HuH-7 (cell line): ENCODE measurements at places on chromosomes 12 and 14.

- no peak for DNase-seq
Observed at GRCh38 chr12:95674163-95674562, 116.4 kb downstream of the NTN4 start.

GRCh38 chr12:19546611-19547162, 107.4 kb downstream of the AEBP2 start:
- no peak for DNase-seq

- no peak for DNase-seq
Observed at GRCh38 chr12:52277486-52278245, 3.2 kb downstream of the KRT86 start.

DNA sequence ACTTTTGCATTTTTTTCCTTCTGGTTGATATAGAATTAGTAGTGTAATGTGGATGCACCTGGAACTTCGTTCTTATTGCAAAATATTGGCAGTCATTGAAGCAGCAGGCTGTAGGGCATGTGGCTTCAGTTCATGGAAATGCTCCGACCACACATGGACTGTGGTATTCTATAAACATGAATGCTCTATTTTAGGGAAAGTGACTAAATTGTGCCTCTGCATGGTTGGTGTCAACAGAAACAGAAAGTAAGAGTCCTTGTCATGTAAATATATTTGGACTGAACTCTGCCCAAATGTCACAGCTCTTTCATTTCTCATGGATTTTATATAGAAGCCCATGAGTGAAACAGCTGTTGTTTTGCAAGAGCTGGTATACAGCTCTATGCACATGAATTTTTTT, 917.0 kb downstream of the LRFN5 start:
- no peak for DNase-seq

GRCh38 chr14:34322940-34323418, 139.1 kb downstream of the SPTSSA start:
- peak; percentile 39 for DNase-seq

- DNase-seq: peak; percentile 39
Observed at GRCh38 chr12:32455607-32456071, 56.3 kb downstream of the FGD4 start.

DNA sequence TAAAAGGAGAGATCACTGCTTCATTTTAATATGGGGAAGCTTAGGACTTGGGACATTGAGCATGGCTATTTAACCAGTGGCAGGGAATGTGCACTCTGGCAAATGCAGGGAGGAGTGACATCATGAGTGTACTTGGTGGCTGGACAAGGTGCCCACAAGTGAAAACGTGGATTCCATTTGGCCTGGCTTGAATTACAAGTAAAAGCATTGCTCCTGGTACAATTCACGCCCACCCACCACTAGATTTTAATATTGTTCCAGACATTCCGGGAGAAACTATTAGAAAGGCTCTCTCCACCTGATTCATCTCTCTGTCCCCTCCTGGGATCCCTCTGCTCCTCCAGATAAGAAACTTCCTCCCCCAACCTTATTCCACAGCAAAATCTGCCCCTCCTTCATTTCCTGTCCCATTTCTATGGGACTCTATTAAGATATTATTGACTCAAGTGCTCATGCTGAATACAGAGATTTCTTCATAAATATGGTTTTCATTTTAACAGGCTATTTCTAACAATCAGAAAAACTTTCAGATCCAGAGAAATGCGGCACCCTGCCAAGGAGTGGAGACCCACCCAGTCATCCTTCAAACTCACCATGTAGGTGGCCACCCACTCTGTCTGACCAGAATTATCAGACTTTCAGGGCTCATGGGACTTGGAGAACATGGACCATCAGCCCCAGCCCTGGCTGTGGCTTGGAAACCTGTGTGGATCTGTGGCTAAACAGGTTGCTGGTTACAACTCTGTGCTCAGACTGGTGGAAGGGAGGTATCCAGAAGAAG, 43.2 kb downstream of the SSPN start:
- no peak for DNase-seq

DNA sequence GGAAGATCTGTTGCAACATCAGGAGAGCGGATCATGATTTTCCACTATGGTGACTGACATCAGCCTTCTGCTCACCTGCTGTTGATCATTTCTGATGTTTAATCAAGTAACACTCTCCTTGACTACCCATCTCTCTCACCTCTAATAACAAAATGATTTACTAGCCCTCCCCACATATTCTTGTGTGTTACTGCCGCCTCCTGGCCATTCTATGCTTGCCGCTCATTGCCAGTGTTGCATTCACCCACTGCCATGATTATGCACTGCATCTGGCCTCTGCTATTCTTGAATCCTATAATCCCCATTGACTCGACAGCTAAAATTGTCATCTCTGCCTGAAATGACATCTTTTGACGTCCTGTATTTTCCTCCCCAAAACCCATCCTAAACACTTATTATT, 113.8 kb downstream of the RERGL start:
- DNase-seq: no peak

DNA sequence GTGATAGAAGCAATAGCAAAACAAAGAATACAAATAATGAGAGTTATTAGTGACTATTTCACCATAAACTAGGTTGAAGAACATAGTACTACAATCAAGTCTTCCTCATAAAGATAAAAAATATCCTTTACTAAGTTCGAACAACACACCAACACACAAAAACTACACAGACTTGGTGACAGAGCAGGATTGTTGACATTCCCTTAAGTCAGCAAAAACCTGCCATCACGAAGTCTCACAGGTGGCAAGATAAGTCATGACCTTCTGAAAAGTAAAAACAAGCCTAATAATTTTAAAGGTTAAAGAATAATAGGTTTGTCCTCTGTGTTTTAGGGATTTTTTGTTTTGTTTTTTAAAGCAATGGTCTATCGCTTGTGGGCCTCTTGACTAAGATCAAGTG, 173.0 kb downstream of the SEC23A start:
- no peak for DNase-seq

DNA sequence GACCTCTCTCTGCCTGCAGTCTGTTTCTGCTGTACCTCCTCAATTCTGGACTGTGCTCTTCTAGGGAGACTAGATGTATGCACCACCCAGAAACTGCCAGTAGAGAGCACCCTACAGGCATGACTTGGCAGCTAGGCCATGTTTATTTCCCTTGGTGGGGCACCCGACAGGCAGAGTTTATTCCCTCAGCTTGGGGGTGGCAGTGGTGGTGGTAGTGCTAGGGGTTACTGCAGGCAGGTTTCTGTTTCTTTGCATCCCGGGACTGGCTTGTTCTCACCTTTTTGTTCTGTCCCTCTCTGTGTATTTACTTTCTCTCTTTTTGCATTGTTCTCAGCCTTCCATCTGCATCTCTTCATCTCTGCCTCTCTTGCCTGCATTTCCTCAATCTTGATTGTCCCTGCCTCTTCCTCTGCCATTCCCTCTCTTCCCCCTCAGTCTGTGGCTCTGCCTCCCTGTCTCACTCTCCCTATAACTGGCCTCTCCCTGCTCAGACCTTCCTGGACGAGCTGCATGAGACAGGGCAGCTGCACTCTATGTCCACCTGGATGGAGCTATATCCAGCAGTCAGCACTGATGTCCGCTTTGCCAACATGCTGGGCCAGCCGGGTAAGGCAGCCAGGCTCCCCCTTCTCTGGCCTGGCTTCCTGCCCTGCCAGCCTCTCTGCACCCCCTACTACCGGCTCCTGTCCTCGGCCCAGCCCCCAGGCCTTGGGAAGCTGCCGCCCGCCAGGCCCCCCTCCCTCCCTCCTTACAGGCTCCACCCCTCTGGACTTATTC, 13.8 kb downstream of the PRPF40B start:
- peak; percentile 82 for DNase-seq

DNA sequence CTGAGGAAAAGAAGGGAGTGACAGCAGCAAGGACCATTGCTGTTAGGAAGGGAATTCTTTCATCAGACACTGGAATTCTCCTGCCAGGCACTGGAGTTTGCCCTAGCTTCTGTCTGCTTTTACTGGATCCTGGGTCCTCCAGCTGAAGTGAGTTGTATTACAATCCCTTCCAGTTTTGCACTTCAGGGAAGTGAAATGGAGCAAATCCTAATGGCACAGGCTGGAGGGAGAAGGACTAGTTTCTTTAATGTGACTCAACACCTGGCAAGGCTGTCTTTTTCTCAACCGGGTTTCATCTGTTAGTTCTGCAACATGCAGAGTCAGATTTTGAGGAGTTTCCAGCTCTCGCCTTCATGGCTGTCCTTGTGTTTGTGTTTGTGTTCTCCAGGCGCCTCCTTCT, 45.8 kb downstream of the ETV6 start:
- no peak for DNase-seq

DNA sequence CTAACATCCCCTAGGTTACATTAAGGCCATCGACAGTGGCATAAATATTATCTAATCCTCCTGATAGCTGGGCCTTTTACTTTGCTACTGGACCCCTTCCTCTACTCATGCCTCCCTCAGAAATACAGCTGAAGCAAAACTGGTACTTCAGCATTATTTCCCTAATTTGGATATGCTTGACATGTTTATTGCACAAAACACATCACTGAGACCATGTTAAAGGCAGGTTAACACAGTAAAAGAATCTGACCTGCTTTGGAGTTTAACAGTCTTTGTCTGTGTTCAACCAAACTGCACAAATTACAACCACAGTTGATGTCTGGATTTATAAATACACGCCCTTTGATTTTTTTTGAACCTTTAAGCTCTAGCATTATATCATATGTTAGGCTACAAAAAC, 156.6 kb downstream of the FOXA1 start:
- no peak for DNase-seq

GRCh38 chr12:26153421-26154154, 28.8 kb upstream of the BHLHE41 start:
- DNase-seq: no peak

DNA sequence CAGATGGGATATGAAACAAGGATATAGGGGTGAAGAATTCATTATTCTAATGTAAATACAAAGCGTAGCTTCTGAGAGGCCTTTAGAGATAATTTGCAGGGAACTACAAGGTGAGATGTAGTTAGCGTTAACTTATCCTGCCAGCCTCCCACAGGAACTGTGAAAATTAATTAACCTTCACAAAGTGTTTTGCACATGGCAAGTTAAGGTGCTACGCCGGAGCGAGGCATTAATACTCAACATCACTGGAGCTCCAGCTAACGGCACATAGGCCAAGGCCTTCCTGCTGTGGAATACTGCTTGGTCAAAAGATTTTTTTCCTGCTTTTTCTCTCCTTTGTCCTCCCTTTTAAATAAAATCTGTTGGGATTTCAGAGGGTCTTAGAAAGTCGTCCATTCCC, 86.5 kb downstream of the CRACR2A start:
- DNase-seq: no peak

- no peak for DNase-seq
Observed at GRCh38 chr14:85471156-85471555, 58.8 kb upstream of the FLRT2 start.

DNA sequence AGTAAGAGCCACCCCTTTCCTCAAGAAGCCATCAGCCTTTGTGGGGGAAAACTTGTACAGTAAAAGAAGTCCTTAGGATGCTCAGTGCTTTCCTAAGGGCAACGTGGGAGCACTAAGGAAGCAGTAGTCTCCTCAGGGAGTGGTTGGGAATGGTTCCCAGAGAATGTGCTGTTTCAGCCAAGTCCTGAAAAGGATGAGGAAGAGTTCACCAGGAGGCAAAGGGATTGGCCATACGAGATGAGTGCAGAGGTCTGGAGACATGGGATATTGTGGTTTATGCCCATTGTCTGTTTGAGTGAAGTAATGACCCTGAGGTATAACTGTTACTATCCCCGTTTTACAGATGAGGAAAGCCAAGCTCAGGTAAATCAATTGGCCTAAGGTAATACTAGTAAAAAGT, 86.0 kb upstream of the ATF1 start:
- DNase-seq: no peak

DNA sequence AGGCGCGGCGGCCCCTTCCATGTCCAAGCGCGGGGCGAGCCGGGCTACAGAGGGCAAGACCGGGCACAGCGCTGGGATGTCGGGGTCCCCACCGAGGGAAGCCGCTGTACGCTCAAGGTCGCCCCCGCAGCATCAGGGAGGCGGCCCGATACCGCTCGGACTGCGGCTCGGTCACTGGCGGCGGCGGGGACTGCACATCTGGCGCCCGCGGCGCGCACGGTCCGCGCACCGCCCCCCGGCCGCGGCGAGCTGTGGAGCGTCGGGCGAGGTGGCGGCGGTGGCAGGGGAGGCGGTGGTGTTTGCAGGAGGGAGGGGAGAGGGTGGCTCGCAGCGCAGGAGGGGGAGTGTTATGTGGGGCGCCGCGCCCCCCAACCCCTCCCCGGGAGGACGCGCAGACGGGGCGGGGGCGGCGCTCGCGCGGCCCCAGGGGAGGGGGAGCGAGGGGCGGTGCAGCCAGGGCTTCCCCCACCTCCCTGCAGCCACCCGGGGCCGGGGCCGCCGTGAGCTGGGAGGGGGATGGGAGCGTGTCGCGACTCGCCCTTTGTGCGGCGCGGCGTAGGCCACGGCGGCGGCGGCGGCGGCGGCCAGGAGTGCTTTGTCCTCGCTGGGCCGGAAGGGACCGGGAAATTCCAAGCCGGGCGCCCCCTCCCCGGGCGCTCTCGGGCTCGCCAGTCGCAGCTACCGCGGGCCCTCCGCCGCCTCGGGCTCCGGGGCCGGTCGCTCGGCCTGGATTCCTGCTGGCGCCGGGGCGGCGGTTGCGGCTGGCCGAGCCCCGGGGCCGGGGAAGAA, at the start of gene NUAK1:
Gene NUAK1 (minus strand): TSS at position 322 of the 789 bp plus-strand sequence. CDS start 301 bp downstream, at position 21.
- DNase-seq: peak; percentile 86

DNA sequence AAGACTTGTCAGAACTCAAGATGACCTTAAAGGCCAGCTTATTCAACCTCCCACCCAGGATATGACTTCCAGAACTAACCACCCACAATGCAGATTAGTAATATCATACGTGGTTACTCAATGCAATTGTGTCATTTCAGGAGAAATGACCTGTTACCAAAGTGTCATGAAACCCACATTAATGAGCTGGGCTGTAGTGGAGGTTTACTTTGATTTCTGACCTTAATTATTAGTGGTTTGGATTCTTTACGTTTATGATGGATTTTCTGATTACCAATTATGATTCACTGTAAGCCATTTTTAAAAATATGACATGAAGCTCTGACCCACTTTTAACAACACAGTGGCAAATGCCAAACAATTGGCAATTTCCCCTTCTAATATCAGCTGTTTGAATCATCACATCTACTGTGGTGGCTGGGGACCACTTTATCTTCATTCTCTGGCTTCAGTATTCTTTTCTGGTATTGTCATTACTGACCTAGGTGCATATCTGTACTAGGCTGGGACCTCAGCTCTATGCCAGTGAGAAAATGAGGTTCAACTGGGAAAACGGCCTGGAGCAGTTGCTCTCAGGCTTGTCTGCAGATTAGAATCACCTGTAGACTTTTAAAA, 223.3 kb downstream of the RGS6 start:
- DNase-seq: no peak

- DNase-seq: no peak
Observed at GRCh38 chr14:68687746-68688145, 105.1 kb downstream of the ZFP36L1 start.

- DNase-seq: no peak
Observed at GRCh38 chr12:20044846-20045245, 323.5 kb upstream of the PDE3A start.
